ENCODE measurements at places on chromosomes 5 and 9.

GRCh38 chr9:6782345-6782744 lies 24.6 kb downstream of the KDM4C start:
- no peak for DNase-seq

GRCh38 chr9:15182101-15182551 lies 124.9 kb downstream of the TTC39B start:
- DNase-seq: no peak

GRCh38 chr9:129491487-129491855 lies 129.4 kb downstream of the C9orf50 start:
- DNase-seq: no peak

DNA sequence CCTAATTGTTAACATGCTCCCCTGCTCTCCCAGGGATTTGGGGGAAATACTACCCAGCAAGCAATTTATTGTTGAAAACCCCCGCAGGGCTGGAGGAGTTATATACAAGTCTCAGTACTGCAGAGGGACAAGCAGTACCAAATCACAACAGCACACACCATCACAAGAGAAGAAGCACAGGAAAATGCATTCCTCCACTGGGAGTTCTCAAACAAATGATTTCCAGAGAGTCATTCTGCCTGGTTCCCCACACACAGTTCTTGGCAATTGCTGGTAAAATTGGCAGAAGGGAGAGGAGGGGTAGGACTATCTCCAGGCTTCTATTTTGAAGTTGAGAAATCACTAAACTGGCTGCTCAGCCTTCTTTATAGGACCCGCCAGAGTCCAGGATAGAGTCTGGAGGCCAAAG lies 16.8 kb downstream of the SIL1 start:
- no peak for DNase-seq

DNA sequence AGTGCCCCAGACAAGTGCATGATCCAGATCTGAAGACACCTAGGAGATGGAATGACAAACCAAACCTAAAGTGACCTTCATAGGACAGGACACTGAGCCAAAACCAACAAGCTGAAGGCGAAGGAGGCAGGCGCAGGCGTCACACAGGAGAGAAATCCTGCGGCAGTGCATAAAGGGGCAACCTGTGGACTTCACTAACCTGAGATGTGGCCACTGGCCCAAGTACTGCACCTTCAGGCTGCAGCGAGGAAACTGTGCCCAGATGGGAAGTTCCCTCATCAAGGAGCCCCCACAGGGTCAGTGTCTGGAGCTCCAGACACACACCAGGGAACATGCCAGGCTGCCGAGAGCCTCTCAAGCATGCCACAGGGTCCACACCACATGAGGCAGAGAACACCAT lies 3.7 kb downstream of the IPPK start:
- DNase-seq: no peak

GRCh38 chr9:137836831-137837241 lies 40.7 kb upstream of the CACNA1B start:
- no peak for DNase-seq

DNA sequence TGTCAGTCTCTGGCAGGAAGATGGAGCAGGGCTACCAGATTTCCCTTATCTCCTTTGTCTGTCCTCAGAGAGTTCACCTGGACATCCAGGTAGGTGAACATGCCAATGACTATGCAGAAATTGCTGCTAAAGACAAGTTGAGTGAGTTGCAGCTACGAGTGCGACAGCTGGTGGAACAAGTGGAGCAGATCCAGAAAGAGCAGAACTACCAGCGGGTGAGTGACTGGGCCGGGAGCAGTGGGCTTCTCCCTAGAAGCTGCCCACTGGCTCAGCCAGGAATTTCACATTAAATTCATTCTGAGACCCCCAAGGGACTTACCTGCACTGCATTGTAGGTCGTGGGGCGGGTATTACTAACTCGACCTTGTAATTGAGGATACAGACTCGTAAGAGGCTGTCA lies 2.1 kb downstream of the TMED9 start:
- DNase-seq: no peak

GRCh38 chr9:27433631-27434325 lies 90.3 kb upstream of the IFNK start:
- no peak for DNase-seq

DNA sequence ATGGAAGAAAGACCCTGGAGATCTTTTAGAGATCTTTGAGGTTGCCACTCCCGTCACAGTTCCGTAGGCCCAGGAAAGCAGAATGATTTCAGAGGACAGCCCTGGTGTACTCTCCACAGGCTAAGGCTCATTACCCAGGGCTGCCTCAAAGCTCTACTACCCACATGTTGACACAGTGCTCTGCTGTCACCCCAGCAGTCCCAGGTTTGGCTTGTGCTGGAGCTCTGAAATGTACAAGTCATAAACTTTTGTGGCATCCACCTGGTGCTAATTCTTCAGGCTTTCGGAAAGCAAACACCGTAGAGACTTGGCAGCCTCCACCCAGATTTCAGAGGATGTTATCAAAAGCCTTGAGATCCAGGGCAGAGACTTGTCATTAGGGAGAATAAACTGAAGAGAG lies 136.5 kb downstream of the MTRR start:
- DNase-seq: no peak

DNA sequence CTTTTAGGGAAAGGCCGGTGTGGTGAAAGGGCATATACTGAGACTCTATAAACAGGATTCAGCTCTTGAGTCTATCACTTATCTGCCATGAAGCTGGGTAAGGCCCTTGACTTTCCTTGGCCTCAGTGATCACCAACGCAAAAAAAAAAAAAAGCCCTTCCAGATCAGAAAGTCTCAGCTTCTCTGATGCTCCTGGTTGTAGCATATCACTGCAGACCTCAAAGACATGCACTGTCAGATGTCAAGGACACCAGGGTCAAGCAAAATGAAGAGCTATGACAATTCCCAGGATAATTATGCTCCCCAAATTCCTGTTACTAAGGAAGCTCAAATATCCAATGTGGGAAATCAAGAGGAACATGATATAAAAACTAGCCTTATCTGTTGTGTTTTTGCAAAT lies 68.3 kb upstream of the IFNE start:
- DNase-seq: no peak

Measured in activated naive CD4-positive, alpha-beta T cell treated with Interleukin-2 at 50 U/mL for 16 hours (primary cell).